ENCODE measurements at places on chromosomes 6 and 20.
A peak's percentile ranks its signal among the peaks of the same experiment; 100 is the strongest.

- DNase-seq, result peak; percentile 62
Measured at GRCh38 chr6:107657755-107658461, 166.2 kb downstream of the SCML4 start.

DNA sequence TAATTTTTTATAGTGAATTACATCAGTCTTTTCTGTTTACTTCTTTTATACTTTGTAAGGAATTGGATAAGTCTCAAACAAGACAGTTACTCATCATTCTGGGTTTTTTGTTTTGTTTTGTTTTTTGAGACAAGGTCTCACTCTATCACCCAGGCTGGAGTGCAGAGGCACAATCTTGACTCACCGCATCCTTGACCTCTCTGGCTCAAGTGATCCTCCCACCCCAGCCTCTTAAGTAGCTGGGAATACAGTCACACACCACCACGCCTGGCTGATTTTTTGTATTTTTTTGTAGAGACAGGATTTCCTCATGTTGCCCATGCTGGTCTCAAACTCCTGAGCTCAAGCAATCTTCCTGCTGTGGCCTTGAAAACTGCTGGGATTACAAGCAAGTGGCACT lies 524.3 kb downstream of the EYS start:
- no peak for DNase-seq

GRCh38 chr6:38054527-38055202 lies 235.1 kb downstream of the ZFAND3 start:
- DNase-seq, result no peak

- no peak for DNase-seq
Measured at GRCh38 chr6:128686084-128686483, 165.7 kb upstream of the PTPRK start.

DNA sequence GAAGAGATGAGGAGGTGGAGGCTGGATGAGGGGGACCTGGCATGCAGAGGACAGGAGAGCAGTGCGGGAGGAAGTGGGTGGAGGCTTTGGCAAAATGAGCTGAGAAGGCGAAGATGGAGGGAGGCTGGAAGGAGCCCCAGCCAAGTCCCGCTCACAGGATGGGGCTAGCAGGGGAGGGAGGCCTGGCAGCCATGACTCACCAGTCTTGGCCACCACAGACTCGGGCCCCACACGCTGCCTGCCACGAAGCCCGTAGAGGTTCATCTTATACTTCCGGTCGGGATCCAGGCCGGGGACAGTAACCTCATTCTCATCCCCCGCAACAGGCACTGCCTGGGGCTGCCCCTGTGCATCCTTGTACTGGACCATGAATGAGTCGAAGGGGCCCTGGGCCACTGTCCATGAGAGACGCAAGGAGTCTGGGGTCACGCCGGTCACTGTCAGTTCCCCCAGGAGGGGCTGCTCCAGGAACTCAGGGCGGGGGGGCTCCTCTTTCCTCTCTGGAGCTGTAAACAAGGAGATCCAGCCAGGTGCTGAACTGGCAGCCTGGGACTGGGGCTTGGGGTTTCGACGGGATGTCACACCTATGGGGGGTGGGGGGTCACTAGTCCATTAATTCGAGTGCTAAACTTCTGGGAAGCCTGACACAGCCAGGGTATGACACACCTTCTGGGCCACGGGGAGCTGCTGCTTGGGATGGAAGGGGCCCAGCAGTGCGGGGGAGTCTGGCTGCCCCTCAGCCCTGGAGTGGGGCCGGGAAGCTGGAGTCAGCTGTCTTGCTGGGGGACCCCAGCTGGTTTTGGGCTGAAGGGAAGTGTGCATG lies 27.8 kb downstream of the TNXB start:
- no peak for DNase-seq

DNA sequence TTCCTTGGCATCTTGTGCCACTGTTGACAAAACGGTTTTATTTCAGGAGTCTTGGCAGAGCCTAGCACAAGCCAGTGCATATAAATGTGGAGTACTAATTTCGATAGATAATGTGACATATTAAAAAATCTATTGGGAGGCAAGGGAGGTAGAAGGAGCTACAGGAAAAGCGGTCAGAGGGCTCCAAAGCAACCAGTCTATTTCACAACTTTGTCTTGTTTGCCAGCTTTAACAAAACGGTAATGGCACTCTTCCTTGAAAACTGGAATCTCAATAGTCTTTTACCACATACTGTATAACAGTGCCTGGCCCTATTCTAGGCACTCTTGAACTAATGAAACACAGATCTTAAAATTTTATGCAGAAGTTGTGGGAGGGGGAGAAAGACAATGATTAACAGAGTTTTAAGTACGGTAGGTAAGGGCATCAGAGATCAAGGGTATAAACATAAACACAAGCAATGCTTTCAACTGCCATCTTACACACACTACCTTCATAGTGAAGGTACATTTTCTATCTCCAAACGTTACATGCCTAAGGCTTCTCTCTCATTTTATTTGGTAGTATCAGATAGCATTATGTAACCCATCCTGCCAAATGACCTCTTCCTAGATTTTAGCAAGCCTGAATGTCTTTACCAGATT lies 33.5 kb upstream of the SYNCRIP start:
- no peak for DNase-seq

DNA sequence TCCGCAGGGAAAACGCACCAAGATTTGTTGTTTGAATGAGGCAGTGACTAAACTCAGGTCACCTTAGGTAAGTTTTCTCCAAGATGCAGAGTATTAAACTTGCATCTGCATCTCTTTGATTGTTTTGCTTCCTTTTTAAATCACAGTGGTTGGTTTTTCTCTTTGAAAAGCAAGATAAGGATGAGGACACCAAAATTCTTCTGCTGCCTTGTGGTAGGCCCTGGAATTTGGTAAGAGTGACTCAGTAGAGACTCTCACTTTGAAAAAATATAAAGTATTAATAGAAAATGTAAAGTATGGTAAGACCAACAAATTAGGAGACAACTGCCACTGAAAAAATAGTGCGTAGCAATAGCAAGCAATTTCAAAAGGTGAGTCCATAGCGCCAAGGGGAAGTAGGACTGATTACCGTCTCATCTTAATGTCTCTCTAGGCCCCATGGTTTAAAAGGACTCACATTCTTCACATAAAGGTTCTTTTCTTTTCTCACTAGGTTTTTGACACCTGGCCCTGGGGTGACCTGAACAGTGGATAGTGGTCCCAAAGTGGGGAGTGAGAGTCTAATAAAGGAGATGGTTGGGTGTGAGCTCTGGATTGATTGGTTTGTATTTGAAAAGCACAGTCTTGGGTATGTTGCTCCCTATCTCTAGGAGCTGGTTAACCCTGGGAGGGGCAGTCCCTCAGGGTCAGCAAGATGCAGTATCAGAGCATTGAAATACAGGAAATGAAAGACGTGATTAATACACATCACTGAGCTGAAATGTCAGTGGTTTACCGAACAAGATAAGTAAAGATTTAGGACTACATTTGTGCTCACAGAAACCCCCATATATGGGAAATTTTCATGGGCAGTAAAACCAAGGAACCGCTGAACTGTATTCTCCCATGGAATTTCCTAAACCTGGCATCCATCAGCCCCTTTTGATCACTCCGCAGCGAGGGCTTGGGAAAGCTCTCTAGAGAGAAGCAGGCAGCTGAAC lies 221.2 kb downstream of the SLC24A3 start:
- DNase-seq, result no peak

DNA sequence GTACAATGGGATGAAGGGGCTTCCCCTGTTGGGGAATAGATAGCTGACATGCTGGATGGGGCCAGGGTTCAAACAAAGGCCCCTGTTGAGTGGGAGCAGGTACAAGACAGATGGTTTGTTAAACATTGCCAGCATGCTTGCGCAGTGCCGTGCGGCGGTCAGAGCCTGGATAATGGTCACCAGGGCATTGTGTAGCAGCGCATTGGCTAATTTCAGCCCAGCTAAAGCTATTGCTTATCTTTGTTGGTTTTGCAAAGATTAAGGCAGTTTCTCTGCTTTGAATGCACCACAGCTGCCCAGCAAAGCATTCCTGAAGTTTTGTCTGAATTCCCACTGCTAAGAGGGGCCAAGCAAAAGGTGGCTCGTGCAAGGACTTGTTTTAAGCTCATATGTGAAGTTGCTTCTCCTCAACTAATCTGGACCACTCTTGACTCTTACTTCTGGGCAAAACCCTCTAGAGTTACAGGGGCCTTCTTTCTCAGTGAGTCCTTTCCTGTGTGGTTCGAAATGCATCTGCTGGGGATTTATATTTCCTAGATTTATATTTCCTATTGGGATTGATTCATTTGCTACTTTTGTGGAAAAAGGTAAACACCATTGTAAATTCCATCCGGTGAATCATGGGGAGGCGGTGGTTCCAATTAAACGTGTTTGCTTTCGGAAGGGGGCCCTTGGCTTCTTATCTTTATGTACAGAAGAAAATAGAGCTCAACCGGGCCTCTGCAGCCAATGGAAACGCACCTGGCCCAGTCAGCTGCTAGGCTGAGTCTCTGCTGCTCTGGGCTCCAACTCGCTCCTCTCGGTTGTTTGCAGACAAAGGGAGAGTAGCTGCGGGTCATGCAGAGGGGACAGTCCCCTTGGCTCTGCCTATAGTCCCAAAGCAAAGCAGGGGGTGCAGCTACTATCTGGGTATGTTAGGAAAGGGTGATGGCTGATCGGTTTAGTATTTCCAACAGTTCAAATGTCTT lies 72.1 kb downstream of the FOXA2 start:
- DNase-seq, result no peak

DNA sequence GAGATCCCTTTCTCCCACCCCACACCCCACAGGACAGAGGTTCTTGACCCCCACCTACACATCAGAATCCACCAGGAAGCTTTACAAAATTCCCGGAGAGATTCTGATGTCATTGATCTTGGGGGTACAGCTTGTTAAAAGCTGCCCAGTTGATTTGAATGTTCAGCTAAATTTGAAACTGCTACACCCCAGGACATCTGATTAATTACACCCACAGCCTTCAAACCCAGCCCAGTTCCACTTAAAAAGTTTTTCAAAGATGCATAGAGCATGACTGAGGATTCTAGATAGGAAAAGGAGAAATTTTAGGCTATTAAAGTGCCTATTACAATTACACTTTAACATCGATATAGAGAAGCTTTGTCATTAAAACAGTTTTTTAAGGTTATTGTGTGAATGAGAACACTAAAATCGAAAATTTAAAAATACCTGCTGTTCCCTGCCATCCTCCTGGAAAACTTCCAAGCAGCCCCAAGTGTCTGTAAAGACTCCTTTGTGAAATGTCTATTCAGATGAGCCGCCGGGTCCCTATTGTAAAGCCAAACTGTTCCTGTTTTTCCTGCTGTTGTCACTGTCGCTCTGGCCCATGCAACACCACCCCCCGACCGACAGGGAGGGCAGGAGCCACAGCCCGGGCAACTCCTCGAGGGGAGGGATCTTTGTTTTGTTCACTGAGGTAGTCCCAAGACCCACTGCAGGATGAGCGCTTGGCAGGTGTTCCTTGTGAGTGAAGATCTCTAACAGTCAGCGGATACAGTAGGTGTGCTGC lies 132.5 kb upstream of the PHACTR3 start:
- no peak for DNase-seq

DNA sequence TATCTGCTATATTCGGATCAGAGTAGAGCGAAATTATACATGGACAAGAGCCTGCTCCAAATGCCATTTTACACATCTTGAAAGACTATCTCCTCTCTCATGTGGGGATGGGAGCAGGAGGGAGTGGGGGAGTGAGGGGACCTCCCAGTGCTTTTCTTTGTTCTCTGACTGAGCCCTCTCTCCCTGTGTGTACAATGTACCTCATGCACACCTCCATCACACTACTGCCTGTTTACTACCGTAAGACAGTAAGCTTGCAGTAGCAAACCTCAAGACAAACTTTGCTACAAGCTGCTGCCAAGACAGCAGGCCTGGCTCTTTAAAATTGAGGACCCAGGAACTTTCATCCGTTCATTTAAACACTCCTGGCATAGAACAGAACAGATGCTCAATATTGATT lies 7.2 kb downstream of the NHSL1 start:
- DNase-seq, result no peak

DNA sequence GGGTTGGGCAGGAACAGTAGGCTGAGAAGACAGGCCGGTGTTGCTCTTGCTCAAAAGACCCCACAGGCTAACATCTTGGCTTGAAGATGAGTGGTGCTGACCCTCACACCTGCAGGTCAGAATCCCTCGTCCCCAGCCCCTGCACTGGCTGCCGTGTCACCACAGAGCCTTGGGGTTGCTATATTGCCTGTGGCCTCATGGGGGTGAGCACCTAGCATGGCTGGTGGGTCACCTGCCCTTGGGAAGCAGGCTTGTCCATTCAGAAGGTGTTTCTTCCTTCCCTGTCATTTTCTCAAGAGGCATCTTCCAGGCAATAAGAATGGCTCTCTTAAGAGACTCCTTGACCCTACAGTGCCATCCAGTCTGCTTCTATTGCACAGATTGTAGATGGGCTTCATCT lies 7.7 kb downstream of the SLC22A16 start:
- DNase-seq, result no peak
